ENCODE measurements at places on chromosomes 6 and 20.

DNA sequence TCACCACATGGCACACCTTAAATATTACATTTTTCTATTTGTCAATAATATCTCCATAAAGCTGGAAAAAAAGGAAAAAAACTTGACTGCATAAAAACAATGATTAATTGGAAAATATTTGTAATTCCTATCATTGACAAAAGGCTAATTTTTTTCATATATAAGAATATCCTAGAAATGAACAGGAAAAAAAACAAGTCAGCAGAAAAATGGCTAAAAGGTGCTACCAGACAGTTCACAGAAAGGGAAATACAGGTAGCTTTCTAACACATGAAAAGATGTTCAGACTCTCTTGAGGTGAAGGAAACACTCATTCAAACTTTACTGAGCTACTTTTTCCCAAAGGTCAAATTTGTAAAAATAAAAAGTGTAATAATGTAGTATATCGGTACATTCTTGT is 104.1 kb upstream of the SCAF8 start:
- no peak for DNase-seq

GRCh38 chr6:85360794-85361642 is 88.9 kb upstream of the NT5E start:
- DNase-seq = no peak

DNA sequence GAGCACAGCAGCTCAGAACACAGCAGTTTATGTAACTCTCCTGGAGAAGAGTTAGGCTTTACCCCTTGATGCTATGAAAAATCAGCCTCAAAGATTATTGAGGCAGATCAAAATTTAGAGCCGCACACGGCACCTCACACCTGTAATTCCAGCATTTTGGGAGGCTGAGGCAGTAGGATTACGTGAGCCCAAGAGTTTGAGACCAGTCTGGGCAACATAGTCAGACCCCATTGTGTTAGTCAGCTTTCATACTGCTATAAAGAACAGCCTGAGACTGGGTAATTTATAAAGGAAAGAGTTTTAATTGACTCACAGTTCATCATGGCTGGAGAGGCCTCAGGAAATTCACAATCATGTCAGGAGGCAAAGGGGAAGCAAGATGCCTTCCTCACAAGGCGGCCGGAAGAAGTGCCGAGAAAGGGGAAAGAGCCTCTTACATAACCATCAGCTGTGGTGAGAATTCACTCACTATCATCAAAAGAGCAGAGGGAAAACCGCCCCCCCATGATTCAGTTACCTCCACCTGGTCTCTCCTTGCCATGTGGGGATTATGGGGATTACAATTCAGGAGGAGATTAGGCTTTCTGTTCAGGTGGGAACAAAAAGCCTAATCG is 87.7 kb downstream of the SGK1 start:
- DNase-seq = no peak

- no peak for DNase-seq
Observed at GRCh38 chr6:136579800-136580199, 29.6 kb upstream of the MAP7 start.

GRCh38 chr6:135703007-135703406 is 148.5 kb upstream of the PDE7B start:
- DNase-seq = no peak

- no peak for DNase-seq
Observed at GRCh38 chr6:124355146-124355545, 551.5 kb downstream of the NKAIN2 start.

DNA sequence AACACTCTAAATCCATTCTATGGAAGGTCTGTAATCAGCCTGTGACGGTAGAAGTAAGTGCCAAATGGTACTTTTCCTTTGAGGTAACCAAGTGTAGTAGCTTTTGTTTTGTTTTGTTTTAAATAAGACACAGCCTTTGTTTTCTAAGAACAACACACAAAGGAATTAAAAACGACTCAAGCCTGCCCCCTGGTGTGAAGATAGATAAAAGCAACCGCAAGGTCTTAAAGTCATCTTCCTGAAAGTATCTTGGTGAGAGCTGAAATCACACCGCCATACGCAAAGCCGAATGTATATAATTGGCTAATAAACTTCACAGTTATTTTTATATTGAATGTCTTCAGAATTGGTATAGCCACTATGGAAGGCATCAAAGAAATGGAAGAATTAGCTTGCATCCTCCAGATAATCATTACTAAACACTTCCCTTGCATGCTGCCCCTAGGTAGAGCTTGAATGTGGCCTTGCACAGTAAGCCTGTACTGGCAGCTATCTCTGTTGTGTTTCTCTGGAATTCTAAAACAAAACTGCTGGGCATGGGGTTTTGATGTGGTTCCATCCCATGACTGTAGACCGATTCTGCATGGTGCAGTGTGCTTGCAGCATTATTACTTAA is 95.6 kb downstream of the LAMP5 start:
- DNase-seq = no peak

GRCh38 chr6:91299544-91300491 is 712.9 kb upstream of the MAP3K7 start:
- no peak for DNase-seq

DNA sequence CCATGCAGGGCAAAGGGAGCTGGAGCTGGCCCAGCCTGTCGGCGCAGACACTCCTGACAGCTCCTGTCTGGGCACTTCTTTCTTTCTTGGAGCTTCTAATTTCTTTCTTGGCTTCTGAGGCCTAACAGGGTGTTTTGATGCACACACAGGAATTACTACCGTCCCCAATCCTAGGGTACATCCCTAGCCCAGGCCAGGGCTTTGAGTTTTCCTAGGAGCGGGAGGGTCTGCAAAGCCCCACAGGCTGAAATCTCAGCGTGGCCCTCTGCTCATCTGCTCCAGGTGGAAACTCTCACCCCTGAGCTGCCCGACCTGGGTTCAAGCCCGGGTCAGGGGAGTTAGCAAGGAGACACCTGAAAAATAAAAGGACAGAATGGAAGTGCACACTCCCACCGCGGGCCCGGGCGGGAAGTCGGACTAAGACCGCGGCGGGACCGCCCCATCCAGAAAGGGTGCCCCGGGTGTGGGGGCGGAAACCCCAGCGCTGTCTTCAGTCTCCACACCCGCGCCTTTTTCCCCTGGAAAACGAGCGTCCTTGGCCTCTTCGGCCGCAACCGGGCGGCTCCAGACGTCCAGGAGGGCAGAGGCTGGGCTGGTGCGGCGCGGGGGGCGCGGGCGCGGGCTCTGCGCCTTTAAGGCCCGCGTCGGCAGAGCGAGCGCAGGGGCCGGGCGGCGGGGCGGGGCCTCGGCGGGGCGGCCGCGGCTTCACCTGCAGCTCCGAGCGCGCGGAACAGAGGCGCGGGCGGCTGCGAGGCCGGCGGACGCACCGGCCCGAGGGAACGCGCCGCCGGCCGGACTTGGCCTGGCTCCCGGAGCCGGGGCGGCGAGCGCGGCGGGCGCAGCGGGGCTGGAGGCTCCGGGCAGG is at the start of gene CDH4:
Gene CDH4 (plus strand): TSS at position 733 of the 865 bp plus-strand sequence.
- DNase-seq = no peak

DNA sequence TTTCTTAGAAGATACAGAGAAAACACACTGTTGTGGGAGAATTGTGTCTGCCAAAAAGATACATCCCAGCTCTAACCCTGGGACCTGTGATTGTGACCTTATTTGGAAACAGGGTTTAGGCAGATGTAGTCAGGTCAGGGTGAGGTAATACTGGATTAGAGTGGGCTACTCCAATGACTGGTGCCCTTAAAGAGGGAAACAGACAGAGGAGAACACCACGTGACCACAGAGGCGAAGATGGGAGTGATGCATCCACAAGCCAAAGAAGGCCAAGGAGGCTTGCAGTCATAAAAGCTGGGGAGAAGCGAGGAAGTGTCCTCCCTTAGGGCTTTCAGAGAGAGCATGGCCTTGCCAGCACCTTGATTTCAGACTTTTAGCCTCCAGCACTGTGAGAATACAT is 35.6 kb downstream of the SLC52A3 start:
- no peak for DNase-seq

DNA sequence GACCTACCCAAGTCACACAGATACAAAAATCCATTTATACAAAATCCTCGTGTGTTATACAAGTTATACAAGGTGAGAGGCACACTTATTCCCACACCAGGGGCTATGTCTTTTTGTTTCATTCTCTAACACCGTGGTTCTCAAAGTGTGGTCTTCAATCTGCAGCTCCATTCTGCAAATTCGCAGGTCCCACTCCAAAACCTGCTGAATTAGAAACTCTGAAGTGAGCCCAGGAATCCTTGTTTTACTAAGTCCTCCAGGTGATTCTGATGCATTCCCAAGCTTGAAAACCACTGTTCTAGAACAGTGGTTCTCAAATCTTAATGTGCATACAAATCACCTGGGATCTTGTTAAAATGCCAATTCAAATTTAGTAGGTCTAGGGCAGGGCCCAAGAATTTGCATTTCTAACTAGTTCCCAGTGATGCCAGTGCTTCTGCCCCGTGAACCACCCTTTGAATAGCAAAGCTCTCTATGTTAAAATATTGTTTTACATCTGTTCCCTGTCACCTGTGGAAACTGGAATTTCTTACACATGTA is 35.1 kb downstream of the LRFN2 start:
- no peak for DNase-seq

- DNase-seq = no peak
Observed at GRCh38 chr6:105136431-105137350, 43.1 kb downstream of the POPDC3 start.

DNA sequence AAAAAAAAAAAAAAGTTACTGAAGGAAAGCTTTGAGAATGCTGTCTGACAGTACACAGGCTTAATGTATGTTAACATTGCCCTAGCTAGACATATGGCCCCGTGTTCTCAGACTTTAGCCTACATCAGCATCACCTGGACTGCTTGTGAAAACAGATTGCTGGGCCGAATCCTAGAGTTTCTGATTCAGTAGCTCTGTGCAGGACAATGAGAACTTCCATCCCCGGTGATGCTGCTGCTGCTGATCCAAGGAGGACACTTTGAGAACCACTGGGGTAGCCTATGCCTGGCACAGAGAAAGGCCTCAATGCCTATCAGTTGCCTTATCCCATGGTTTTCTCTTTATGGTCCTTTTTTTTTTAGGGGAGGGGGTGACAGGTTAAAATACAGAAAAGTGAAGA is 1.6 kb downstream of the HCK start:
- DNase-seq = no peak

DNA sequence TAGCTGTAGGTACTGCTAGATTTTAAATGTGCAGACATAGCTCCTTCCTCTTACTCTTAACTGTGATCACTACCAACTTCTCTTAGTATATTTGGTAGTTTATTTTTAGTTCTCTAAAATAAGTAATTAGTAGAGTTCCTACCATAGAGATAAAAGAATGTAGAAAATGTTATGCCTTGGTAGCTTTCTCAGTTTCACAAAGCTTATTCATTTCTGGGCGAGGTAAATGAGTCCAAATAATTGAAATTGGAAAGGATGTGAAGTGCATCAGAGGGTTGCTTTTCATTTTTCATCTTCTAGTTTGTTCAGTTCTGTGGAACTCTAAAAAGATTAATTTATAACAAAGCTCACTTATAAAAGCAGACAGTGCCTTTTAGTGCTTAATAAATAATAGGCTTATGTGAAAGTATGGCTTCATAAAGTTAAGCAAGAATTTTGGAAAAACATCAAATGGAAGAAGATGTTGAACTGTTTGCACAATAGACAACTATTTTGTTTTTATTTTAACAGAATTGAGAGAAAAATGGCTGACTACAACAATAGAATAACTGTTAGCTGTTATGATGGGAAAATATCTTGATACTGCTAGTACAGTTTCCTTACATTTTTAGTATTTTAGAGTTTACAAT is 303.7 kb downstream of the UTRN start:
- DNase-seq = no peak

DNA sequence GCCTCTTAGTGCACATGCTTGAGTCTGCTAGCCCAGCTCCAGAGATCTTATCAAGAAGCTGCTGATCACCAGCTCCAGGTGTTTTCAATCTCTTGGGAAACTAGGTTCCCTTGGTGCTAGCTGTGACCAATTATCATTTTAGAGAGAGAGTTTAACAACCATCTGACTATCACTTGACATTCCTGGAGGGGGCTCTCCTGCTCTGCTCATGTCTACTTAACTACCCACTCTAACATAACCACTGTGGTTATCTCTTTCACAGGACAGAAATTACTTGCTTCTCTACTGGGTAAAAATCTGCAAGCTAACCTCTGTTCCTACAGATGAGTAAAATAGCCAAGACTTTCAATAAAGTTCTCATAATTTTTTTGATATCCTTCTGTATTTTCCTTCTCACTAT is 823.4 kb upstream of the GJE1 start:
- no peak for DNase-seq

DNA sequence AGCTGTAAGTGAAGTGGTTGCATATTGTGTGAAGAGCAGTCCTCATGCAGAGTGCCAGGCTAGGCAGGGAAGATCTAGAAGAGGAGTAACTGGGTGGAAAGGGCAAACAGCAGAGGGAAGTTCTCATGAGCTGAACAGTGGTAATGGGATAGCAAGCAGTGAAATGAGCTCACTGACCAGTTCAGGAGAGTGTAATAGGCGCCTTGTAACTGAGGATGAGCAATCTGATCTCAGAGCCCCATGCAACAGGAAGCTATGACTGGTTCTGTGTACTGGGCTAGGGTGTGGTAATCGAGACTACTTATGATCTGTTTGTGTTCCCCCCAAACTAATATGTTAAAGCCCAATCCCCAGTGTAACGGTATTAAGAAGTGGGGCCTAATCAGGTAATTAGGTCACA is 98.6 kb downstream of the RFX6 start:
- DNase-seq = no peak

GRCh38 chr6:108733706-108734265 is 114.4 kb upstream of the ARMC2 start:
- no peak for DNase-seq

- DNase-seq = no peak
Observed at GRCh38 chr6:82248273-82248735, 760 bp upstream of the IBTK start.

DNA sequence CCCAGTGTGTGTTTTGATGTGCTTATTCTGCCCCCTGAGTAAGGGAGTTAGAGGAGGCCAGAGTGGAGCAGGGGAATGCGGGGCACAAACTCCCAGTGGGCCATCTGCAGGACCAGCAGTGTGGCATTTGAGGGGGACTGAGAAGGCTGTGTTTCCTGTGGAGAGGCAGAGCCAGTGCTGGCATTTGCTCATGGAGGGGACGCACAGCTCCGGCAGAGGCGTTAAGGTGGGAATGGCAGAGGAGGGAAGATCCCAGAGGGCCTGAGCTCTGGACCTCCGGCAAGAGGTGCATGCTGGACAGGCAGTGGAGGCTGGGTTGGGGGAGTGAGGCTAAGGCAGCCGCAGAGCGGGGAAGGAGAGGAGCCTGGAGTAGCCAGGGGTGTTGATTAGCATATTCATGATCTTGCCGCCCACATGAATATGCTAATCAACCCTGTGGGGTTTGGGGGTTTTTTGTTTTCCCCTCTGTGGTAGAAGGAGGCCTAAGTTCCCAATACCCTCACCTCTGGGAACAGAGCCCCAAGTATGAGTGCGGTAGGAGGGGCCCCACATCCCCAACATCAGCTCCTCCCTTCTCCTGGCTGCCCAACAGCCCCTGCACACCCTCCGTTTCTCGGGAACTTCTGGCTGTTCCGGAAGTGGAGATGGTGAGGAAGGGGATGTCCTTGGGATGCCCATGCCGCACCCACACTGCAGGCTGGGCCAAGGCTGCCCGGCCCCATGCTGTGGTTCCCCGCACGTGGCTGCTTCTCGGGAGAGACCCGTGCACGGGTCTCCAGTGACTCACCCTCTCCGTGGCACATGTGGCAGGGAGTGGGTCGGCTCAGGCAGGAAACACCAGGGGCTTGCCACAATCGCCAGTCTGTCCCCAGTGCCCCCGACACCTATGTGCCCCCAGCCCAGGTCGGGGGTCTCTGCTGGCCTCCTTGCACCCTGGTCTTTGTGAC is 33.8 kb downstream of the DLGAP4 start:
- DNase-seq = no peak

GRCh38 chr6:87183687-87184086 is 28.3 kb downstream of the ZNF292 start:
- DNase-seq = no peak

- DNase-seq = no peak
Observed at GRCh38 chr6:6738922-6739716, 150.6 kb downstream of the LY86 start.
